Effector memory CD4-positive, alpha-beta T cell (primary cell): ENCODE measurements at places on chromosomes 12 and 14.

- no peak for DNase-seq
Observed at GRCh38 chr12:43210485-43211192, 341.4 kb downstream of the ADAMTS20 start.

GRCh38 chr14:77062261-77062660 lies 33.8 kb upstream of the IRF2BPL start:
- no peak for DNase-seq

DNA sequence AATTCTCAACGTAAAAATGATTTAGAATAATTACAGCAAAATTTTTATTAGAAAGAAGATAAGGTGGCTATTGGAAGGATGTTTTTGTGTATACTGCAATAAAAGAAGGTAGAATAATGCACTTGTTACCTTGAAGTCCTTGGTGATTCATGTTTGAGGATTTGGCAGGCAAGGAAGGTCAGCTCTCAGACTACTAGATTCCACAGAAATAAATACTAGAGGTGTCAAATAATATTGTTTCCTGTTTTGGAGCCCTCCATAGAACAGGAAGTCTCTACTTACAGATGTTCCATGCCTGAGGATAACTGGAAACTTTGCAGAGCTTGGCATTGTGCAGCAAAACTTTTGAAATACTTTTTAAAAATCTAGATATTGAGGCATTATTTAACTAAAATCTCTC lies 284.3 kb upstream of the SYT1 start:
- DNase-seq, result no peak

GRCh38 chr14:66322564-66322963 lies 163.6 kb upstream of the CCDC196 start:
- no peak for DNase-seq

DNA sequence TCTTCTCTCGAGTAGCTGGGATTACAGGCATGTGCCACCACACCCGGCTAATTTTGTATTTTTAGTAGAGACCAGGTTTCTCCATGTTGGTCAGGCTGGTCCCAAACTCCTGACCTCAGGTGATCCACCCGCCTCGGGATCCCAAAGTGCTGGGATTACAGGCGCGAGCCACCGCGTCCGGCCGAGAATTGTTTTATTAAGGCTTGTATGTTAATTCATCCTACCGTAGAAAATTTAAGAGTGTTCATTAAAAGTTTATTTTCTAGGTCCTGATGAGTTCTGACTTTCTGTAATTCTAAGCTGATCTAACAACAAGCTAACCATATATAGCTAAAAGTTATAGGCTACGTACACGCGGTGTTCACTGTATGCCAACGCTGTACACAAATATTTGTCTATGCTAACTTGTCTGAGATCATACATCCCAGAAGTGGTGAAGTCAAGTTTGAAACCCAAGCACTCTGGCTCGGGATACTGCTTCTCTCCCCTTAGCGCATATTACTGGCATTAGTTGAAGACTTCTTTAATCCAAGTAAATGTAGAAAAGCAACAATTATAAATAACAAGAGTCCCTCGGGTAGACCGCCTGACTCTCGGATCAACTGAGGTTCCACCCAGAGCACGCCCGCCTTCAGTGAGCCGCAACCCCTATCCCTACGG lies 570 bp upstream of the MRPS35 start:
- no peak for DNase-seq

- no peak for DNase-seq
Observed at GRCh38 chr14:98345161-98345560, 926.8 kb downstream of the BCL11B start.

- no peak for DNase-seq
Observed at GRCh38 chr12:34402899-34403705, 380.8 kb downstream of the ALG10 start.

GRCh38 chr12:45665941-45666340 lies 63.6 kb upstream of the ARID2 start:
- no peak for DNase-seq

- DNase-seq, result no peak
Observed at GRCh38 chr14:94833633-94834032, 63.7 kb upstream of the GSC start.

DNA sequence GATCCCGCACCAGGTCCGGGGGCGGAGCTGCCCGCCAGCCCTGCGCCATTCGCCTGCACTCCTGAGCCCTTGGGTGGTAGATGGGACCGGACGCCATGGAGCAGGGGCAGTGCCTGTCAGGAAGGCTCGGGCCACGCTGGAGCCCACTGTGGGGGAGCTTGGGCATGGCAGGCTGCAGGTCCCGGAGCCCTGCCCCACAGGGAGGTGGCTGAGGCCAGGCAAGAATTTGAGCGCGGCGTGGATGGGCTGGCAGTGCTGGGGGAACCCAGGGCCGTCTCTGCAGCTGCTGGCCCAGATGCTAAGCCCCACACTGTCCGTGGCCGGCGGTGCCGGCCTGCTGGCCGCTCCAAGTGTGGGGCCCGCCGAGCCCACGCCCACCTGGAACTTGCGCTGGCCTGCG lies 260.0 kb downstream of the NPAS3 start:
- DNase-seq, result no peak

DNA sequence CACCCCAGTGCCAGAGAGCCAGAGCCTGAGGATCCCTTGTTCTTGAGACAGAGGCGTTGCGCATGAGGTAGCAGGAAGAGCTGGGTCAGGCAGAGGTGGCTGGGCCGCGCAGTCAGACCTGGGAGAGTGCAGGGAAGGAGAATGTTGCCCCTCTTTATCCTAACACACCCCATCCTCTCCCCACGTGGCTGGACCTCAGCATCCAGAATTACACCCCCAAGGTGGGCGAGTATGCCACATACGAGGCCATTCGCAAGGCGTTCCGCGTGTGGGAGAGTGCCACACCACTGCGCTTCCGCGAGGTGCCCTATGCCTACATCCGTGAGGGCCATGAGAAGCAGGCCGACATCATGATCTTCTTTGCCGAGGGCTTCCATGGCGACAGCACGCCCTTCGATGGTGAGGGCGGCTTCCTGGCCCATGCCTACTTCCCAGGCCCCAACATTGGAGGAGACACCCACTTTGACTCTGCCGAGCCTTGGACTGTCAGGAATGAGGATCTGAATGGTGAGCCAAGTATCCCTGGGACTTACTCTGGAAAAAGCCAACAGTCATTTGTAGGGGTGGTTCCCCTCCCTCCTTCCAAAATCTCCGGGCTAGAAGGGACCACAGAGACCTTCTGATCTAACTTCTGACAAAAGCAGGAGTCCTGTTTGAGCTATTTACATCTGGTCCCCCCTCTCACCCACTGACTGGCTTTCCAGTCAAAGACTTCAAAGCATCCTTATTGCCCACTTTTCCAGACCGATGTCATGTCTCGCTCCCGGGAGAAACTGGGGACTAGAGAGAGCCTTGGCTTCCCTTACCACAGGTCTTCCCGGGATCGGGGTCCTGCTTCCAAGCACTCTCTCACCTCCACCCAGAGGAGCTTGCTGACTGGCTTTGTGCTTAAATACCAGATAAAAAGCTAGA lies 6.1 kb downstream of the MMP14 start:
- DNase-seq, result no peak

GRCh38 chr14:31070431-31070830 lies 44.3 kb upstream of the STRN3 start:
- DNase-seq, result no peak

DNA sequence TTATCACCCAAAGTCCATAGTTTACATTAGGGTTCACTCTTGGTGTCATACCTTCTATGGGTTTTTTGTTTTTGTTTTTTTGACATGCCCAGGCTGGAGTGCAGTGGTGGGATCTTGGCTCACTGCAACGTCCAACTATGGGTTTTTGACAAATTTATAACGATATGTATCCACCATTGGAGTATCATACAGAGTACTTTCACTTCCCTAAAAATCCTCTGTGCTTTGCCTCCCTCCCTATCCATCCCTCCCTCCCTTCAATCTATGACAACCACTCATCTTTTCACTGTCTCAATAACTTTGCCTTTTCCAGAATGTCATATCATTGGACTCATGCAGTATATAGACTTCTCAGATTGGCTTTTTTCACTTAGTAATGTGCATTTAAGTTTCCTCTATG lies 139.0 kb upstream of the CCDC198 start:
- no peak for DNase-seq

DNA sequence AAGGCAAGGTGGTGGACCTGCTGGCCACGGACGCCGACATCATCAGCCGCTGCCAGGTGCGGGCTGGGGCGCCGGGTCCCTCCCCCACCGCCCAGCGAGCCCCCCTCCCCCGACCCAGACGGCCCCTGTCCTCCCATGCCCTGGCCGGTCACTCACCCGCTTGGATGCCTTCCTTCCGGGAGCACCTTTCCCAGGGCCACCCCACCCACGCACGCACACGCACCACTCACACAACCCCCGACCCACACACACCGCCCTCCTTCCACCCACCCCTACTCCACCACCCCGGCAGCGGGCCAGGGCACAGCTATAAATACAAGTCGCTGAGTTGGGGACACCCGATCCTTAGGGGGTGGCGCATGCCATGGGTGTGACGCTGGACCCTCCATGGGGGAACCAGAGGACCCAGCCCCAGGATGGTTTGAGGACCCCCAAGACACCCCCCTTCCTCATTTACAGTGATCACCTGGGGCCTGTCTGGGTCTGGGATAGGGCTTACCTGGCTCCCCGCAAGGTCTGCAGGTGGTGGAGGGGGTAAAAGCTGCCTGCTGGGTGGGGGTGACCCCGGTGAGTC lies 465 bp downstream of the ADSS1 start:
- no peak for DNase-seq

- DNase-seq, result no peak
Observed at GRCh38 chr12:30795410-30796312, 40.9 kb upstream of the CAPRIN2 start.

DNA sequence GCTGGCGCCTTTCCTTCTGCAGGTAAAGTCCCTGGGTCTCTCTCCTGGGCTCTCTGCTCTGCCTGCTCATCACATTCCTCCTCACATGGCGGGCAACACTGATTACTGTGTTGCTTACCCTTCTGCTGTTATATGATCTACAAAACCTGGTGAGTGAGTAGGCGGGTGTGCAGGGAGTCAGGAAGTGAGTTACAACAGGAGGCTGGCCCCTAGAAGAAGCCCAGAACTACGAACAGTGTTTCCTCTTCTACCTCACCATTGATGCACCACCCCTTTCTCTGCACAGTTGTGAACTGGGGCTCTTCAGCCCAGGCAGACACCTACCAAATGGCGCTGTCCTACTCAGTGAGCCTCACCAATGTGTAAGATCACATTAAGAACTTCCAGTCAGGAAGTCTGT lies 4.9 kb upstream of the KLHL33 start:
- DNase-seq, result no peak

DNA sequence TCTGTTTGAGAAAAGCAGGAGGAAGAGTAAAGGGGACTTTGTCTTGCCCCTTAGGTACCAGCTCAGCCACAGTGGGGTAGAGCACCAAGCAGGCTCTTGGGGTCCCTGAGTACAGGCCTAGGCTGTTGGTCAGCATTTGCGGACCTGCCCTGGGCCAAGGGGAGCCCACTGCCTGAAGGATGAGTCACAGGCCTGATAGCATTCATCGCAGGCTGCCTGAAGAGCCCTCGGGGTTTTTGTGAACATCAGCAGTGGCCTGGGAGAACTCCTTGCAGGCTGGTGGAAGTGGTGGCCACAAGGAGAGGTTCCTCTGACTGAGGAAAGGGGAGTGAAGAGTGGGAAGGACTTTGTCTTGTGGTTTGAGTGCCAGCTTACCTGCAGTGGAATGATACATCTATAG lies 25.0 kb upstream of the P2RX7 start:
- DNase-seq, result no peak

DNA sequence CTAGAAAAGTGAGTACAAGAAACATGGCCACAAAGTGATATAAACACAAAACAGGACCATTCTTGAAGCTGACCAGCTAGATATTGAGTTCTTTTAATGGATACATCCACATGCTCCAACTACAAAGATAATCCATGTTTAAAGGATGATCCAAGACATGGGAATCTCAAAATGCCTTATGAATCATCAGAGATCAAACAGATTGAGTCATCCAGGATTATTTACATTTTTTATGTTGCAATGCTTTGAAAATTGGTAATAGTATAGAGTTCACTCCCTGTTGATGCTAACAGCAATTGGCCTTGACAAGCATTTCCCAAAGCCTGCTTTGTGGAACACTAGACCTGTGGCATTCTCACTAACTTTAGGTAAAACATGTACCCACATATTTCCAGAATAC lies 293.0 kb upstream of the TBX3 start:
- no peak for DNase-seq

DNA sequence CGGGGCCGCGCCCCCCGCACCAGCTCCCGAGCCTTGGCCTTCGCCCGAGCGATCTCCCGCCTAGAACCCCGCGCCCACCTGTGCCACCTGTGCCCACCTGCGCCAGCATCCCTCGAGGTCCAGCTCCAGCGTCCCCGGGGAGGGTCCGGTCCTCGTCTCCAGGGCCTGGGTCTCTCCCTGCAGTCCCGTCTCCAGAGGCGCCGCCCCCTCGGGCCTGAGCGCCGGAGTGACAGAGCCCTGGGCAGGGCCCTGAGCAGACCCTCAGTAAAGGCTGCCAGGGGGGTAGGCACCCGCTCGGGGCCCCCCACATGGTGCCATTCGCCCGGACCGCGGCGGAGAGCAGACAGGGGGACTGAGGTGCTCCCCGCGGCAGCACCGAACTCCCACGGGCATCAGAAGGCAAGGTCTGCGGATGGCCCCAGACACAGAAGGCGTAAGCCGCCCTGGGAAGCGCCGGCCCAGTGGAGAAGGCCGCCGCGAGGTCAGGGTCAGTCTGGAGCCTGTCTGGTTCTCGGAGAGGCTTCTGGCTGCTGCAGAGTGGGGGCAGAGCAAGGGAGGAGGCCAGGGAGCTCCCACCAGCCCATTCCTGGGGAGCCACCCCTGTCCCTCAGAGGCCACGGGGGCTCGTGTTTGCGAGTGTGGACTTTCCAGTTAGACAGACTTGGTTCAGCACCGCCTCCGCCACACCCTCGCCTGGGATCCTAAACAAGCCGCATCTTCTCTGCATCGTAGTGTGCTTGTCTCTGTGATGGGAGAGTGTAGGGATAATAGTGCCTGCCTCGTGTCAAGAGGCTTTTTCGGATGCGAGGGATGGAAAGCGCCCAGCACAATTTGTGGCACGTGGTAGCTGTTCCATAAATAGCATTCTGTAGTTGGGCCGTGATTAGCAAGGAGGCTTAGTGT lies 1.1 kb upstream of the PPP1R13B start:
- DNase-seq, result no peak

DNA sequence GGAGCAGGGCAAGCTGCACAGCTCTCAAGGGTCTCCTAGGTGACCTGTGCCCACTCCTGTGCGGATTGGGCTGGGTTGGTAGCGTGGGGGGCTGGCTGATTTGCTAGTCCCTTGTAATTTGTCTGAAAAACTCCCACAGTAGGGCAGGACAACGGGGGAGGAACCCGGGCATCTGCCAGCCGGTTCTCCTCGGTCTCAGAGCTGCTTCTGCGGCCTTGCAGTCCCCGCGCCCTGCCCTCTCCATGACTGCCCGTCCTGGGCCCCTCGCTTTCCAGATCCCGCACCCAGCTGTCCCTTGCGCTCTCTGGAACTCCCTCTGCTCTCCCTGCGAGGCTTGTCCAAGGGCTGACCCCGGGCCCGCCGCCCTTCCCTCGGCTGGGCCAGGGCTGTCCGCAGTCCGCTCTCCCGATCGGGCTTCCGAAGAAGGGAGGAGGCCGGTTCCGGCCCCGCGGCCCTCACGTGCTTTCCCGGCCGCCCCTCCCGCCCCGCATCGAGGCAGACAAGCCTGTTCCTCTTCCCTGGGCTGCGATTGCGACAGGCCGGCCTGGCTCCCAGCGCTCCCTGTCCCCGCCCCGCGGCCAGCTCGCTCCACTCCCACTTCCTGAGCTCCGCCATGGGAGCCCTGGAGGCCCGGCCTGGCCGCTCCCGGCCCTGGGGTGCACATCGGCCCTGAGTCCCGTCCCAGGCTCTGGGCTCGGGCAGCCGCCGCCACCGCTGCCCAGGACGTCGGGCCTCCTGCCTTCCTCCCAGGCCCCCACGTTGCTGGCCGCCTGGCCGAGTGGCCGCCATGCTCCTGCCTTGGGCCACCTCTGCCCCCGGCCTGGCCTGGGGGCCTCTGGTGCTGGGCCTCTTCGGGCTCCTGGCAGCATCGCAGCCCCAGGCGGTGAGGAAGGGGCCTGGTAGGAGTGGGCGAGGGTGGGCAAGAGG lies at the start of gene LTBR:
TSS of gene LTBR (plus strand) at position 591 of the 927 bp plus-strand sequence. CDS start at position 788, 197 bp downstream.
- no peak for DNase-seq
